ENCODE measurements at places on chromosomes 1 and 21.
A peak's percentile ranks its signal among the peaks of the same experiment; 100 is the strongest.

DNA sequence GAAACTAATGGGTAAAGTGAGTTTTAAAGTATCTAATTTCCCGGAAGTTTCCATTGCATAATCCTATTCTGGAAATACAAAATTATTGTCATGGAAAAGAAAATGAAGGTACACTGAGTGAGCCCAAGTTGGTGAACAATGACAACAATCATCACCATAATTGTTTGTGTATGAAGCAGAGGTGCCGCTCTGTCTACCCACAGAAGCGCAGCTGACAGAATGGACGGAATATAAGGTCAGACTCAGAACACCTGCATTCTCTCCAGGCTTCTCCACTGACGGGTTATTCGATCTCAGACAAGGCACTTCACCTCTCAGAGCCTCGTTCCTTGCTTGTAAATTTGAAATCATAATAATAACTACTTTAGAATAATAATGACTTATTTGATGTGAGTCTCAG is 99.1 kb upstream of the NGF start:
- DNase-seq: no peak

DNA sequence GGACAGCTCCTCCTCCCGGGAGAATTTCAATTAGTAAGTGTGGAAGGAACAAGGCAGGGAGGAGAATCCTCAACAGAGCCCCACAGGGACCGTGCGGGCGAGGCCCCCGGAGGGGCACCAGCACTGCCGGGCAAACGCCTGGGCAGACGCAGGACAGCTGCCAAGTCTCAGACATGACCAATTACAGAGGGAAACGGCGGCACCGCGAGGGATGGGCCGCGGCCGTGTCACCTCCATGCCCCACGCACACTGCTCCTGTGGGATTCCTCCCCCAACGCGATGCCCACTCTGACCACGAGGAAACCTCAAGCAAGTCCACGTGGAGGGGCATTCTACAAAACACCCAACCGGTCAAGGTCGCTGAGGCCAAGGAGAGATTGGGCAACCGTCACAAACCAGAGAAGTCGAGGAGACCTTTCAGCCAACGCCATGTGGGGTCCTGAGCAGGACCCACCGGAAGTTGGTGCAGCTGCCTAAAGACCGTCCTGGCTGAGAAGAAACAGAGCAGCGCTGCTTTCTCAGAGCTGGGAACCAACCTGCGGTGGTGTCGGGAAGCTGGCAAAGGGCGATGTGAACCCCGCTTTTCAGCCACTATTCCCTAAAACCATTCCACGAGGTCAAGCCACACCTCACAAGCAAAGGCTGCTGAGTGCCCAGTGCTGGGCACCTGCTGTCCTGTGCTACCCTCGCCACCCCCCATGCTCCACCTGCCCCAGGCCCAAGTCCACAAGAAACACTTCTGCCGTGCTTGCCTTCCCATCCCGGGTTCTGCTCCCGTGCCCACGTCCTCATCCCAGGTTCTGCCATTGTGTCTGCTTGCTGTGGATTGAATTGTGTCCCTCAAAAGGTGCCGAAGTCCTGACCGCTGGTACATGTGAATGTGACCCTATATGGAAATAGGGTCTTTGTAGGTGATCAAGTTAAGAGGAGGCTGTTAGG is 1.4 kb upstream of the KRTAP10-4 start:
- no peak for DNase-seq

- no peak for DNase-seq
Observed at GRCh38 chr1:65581119-65581518, 160.7 kb downstream of the LEPR start.

GRCh38 chr1:9715536-9716226 is 64.2 kb downstream of the PIK3CD start:
- DNase-seq: peak; percentile 60

- DNase-seq: no peak
Observed at GRCh38 chr1:193971595-193971994, 785.2 kb upstream of the B3GALT2 start.
